CD4-positive, alpha-beta T cell treated with Interleukin-6 at 100 ng/mL for 8 hours (primary cell): ENCODE measurements at places on chromosomes 2 and 18.

DNA sequence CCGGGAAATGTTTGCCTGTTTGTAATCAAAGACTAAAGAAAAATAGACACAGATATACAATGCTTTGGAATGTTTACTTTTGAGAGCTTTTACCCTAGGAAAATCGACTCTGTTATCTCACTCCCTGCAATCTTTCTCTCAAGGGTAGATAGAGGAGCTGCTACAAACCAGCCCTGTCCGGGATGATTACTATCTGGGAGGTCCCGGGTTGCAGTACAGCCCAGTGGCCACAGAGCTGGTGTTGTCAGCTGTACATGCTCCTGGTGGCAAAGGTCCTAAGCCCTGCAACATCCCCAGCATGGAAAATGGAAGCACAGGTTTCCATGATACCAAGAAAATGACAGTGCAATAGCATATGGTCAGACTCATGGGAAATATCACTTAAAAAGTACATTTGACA lies 570.5 kb upstream of the SOX11 start:
- no peak for DNase-seq

- no peak for DNase-seq
These were observed 77.6 kb upstream of the BCL2L11 start for GRCh38 chr2:111042772-111043771.

DNA sequence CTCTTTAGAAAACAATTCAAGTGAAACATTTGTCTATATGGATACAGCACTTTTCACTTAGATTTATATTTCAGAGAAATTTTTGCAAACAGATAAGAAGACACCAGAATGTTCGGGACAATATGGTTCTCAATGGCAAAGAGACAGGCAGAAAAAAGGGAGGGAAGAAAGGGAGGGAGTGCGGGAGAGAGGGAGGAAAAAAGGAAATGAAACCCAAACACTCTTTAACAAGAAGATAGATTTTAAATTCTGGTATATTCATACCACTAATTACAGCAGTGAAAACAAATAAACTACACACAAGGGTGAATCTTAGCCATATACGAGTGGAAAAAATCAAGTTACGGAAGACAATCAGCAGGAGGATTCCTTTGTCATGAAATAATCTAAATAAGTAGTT lies 3.0 kb downstream of the PASK start:
- no peak for DNase-seq

- DNase-seq = no peak
These were observed 14.4 kb downstream of the IL36B start for GRCh38 chr2:113038291-113038690.

DNA sequence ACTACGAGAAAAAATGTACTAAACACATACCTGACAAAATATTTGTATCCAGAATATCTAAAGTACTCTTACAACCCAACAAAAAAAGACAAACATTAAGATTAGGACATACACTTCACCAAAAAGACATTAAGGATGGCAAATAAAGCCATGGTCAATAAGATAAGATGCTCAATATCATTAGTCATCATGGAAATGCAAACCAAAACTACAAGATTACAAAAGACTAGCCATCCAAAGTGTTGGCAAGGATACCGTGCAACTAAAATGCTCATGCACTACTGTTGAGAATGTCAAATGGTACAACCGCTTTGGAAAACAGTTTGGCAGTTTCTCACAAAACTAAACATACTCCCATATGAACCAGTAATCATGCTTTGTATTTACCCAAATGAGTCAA lies 29.7 kb downstream of the MAP3K2 start:
- DNase-seq = no peak

GRCh38 chr2:37898448-37898847 lies 26.6 kb upstream of the RMDN2 start:
- DNase-seq = no peak

- no peak for DNase-seq
These were observed 153.3 kb upstream of the HNRNPA3 start for GRCh38 chr2:177059293-177059692.

DNA sequence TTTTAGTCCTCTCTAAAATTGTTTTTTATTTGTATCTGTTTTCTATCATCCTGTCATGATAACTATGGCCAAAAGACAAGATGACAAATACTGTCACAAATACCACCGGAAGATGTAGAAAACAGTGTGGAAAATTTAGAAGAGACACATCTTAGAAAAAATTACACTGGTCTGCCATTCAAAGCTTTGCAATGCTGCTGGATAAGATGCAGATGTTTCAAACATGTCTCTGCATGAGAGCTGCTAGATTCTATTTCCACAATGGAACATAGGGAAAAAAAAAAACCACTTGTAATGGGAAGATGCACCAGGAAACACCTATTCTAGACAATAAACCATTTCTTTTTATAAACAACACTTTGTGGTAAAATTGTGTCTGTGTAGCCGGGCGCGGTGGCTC lies 5.8 kb upstream of the TAF1B start:
- no peak for DNase-seq

DNA sequence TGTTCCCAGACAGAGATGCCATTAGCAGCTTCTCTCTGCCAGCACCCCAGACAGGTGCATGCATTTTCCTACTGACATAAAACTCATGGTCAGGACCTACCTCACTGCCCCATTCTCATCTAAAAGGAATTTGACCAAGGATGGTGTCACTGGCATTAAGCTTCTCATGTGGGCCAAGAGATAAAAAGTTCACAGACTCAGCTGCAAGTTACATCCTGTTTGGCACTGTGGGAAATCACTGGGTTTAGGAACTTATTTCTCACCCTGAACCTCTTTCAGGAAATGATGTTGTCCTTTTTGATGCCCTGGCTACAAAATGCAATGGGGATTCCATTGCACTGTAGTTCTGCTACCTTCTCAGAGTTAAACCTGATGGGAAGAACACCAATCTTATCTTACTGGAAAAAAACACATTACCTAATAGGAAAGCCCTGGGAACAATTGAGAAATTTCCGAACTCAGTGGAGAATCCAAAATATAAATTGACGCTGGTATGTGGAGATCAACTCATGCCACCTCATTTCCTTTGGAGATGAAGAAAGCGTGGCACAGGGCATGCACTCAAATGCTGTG lies 252.1 kb upstream of the COPS8 start:
- no peak for DNase-seq

GRCh38 chr2:137966043-137966442 lies 1.8 kb downstream of the HNMT start:
- DNase-seq = no peak
